ENCODE measurements at places on chromosomes 4 and X.

- DNase-seq = no peak
Observed at GRCh38 chr4:22978656-22979055, 285.9 kb downstream of the GBA3 start.

GRCh38 chr4:174549721-174550120 is 27.4 kb upstream of the HPGD start:
- DNase-seq = no peak

- no peak for DNase-seq
Observed at GRCh38 chr4:3320361-3321023, 27.7 kb downstream of the RGS12 start.

DNA sequence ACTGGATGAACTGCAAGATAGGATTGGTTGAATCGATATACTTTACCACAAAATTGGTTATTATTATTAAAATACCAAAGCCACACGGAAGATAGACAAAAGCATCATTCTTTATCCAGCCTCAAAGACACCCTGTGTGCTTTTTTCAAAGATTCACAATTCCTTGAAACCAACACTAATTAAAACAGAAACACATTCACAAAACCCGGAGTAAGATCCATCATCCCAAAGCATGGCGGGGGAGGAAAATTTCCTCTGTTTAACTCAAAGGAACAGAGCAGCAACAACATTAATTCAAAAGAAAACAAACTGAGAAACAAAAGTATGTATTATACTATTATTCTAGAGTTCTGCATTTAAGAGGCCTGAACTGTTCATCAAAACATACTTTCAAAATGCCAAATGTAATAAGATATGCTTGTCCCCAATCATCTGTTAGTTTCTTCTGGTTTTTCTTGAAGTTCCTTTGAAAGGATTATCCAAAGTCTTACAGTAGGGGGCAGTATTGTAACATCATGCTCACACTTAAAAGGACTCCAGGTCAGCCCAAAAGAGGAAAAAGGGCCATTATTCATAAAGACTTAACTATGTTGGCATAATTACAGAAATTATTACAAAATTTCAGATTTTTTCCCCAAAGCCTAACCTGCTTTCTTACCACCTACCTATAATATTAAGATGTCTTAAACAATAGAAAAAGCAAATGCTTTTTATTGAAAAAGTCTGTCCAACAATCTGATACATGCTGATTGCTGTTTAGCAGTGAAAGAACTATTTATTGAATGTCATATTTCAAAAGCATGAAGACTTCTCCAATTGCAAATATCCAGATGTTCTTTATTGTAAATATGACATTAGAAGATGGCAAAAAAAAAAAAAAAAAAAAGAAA is 168.7 kb downstream of the SCFD2 start:
- DNase-seq = peak; percentile 77

- DNase-seq = no peak
Observed at GRCh38 chr4:26854701-26855100, 5.9 kb upstream of the STIM2 start.

DNA sequence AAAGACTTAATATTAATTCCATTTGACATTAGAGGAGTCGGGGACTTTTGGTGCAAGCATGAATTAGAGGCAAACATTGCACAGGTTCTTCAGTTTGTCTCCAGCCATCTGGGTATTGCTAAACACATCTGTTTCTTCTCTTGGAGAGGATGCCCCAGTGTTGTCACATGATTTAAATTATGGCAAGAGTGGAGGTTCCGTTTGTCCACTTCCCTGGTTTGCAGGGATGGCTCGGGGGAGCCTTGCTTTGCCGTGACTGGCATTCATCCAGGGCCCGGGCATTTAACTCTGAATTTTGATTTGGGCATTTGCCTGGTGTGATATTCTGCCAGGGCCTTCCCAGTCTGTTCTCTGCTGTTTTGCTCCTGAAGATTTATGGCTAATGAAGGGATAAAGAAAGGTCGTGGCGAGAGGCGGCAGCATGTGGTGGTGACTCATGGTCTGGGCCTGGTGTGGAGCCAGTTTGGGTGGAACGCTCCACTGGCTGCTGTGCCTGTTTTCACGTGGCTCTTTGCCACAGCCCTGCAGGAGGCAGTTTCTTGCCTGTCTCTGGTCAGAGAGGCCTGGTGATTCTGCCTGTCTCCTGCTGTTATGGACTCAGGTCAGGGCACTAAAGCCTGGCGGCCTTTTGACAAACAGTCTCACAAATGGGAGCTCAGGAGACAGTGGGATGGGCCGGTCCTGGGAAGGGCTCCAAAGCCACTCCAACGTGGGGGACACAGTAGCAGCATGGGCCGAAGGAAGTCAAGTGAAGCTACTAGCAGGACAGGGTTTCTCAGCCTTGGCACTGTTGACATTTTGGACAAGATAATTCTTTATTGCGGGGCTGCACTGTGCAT is 99.4 kb upstream of the PGRMC2 start:
- DNase-seq = peak; percentile 51

DNA sequence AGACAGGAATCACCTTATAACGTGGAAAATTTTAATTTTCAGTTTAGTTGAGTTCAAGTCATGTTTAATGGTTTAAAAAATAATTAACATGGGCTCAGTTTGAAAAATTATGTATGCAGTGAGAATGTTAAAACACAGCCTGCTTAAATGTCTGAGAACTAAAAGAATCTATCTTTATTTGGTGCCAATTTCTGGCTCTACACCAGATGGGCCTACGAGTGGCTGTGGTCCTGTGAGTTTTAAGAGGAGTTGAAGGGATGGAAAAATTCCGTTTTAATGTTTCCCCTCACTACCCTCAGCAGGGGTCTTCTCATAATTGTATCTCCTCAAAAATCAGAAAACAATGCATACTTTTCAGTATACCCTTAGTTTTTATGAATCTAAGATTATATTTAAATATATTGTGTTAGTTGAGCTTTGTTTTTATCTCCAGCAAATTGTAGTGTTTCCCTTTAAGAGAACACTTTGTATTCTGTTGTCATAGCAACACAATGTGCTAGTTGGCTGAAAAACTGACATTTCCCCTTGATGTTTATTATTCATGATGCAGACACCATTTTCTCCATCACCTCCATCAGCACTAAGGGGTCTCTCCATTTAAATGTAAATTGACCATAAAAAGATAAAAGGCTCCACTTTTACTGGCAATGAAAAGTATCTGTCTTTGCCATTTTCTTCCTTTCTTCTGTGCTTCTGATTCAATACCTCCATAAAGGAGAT is 393.5 kb upstream of the GRIA3 start:
- DNase-seq = no peak

GRCh38 chr4:7367864-7368277 is 66.9 kb downstream of the PSAPL1 start:
- no peak for DNase-seq

DNA sequence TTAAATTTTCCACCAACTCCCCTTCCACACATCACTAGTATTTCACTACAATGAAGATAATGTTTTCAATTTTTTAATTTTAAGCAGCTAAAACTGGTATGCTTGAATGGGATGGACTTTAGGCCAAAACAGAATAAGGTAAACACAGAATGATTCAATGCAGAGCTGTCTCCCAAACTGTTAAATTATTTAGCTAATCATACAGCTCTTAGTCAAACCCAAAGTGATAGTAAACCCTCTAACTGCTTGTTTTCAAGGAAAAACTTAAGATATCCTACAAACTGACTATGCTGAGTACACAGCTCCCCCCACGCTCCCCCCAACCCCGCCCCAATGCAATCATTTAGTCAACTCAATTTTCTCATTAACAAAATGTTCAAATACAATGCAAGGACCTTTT is 30.2 kb downstream of the CNOT6L start:
- DNase-seq = no peak

- peak; percentile 11 for DNase-seq
Observed at GRCh38 chr4:169241464-169241863, 29.3 kb downstream of the SH3RF1 start.

- peak; percentile 49 for DNase-seq
Observed at GRCh38 chrX:81120936-81121371, 80.8 kb downstream of the HMGN5 start.

Data from inflammatory macrophage treated with lipopolysaccharide for 4 hours (primary cell).